ENCODE measurements at places on chromosomes 5 and 9. TPM values are rescaled to one million over a fixed set of nuclear protein-coding genes. Genes with fewer than 3 reads are reported as not detected.

Gene PHF2
- 22.4 TPM for total RNA-seq

Gene FGF1
- total RNA-seq, result 2.4 TPM

Gene PRELID2
- total RNA-seq, result 32.5 TPM

Gene ZFYVE16
- 67.6 TPM for total RNA-seq

DNA sequence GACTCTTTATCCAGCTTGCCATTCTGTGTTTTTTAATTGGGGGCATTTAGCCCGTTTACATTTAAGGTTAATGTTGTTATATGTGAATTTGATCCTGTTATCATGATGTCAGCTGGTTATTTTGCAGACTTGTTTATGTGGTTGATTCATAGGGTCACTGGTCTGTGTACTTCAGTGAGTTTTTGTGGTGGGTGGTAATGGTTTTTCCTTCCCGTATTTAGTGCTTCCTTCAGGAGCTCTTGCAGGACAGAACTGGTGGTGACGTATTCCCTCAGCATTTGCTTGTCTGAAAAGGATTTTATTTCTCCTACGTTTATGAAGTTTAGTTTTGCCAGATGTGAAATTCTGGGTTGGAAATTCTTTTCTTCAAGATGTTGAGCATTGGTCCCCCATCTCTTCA lies 381.1 kb downstream of the MAN2A1 start:
- no peak for DNase-seq

DNA sequence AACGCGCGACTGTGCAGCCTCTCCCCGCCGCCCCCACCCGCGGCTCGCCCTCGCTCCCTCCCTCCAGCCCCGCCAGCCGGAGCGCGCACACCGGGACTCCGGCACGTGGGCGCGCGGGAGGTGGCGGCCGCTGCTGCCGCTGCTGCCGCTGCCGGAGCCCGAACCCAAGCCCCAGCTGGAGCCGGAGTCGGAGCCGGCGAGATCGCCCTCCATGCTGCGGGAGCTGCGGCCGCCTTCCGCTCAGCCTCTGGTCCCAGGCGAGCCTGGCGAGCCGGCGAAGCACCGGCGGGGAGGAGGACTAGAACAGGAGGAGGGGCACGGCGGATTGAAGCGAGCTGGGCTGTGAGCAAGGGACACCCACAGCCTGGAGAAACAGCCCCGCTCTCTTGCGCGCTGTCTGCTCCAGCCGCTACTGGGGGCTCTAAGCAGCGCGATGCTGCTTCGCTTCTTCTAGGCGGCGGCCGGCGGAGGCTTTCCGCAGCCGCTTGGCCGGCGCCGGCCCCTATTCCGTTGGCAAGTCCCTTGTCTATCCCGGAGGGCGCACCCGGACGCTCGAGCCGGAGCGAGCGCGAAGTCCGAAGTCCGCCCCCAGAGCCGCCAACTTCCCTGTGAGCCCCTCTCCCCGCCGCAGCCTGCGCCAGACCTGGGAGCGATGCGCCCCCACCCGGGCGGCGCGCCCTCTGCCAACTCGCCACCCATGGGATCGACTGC lies 598.7 kb upstream of the SGCD start:
- peak; percentile 39 for DNase-seq

DNA sequence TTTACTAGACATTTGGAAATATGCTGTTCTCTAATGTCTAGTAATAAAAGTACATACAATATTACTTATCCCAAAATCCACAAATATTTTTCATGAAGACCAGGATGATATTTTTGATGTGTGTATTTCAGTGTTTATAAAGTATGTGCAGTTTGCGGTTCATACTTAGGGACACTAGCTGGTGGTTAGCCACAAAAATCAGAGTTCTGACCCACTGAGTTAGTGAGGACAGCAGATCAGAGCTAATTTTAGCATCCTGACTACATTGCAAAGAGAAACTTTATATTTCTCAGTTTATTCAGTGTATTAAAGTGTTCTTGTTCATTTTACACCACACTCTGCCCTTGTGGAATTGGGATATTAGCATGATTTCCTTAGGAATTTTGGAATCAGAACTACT lies 655.3 kb downstream of the HTR1A start:
- no peak for DNase-seq

DNA sequence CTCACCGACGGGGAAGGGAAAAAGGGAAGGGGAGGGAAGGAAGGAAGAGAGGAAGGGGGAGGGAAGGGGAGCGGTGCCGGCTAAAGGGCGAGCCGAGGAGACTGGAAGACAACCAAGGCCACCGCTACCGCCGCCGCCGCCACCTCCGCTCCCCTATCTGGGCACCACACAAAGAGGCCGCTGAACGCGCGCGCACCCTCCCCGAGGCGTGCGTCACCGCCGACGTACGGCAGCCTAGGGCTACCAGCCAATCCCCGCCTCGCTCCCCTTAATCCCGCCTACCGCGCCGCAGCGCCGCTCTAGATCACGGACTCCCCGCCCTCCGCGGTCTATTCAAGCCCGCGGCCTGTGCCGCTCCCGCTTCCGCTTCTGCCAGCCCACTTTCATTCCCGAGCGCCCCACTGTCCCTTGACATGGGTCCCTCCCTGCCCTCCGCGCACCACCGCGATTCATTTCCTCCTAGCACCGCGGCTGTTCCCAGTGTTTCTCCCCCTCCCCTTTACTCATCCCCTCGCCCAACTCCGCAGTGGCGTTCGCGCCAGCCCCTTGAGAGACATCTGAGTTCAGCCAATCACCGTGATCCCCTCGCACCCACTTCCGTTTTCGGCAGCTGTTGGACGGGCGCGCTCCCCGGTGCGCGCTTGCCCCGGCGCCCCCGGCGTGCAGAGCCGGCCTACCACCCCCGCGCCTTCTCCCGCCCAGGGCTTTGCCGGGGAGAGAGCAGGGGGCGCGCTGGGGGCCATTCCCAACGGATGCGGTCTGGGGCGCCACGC lies at the start of gene HNRNPA0:
Gene HNRNPA0 (minus strand): TSS at position 176 of the 773 bp plus-strand sequence. CDS start 297 bp downstream, outside the sequence.
- DNase-seq, result peak; percentile 99

DNA sequence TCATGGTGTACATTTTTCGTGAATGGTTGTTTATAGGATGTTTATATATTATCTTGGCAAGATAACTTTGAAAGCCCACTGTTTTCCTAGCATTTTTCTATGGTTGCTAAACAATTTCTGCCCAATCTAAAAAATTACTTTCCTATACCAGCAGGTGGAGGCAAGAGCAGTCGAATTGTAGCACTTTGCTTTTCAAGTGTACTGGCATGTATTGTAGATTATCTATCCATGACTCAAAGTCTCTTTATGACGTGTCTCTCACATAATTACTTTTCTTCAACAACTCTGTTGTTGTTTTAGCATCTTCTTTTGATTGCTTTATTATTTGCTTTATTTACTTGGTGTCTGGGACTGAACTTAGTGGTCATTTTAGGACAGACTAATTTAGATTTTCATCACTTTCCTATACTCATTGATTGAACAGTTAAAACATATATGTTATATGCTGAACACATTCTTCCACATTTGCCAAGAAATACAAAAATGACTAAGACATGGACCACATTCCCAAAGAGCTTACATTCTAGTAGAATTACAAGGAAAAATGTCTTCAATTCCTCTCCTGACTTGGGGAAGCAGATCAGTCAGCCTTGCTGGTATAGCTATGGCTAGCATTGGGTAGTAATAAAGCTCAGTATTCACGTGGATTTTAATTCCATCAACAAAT lies 20.7 kb downstream of the NLN start:
- peak; percentile 13 for DNase-seq

- DNase-seq, result no peak
Measured at GRCh38 chr5:132222649-132223038, 5.0 kb downstream of the P4HA2 start.

Measured in skin of body (tissue), 3 donors.